ENCODE measurements at places on chromosomes 12 and 14.

GRCh38 chr12:132066345-132066685, 77.8 kb downstream of the DDX51 start:
- DNase-seq = no peak

GRCh38 chr12:118734266-118734665, 247.1 kb upstream of the SRRM4 start:
- no peak for DNase-seq

- DNase-seq = no peak
Measured at GRCh38 chr12:116247377-116247776, 30.1 kb downstream of the MED13L start.

- DNase-seq = no peak
Measured at GRCh38 chr14:30223385-30223785, 295.7 kb upstream of the PRKD1 start.

DNA sequence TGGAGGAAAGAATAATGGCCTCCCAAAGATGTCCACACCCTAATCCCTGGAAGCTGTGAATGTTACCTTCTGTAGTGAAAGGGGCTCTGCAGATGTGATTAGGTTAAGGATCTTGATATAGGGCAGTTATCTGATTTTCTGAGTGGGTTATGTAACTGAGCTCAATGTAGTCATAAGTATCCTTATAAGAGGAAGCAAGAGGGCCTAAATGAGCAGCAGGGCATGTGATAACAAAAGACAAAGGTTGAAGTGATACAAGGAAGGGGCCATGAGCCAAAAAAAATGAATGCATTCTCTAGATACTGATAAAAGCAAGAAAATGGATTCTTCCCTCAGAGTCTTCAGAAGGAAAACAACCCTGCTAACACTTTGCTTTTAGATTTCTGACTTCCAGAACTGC, 78.8 kb downstream of the OSBPL8 start:
- DNase-seq = no peak

DNA sequence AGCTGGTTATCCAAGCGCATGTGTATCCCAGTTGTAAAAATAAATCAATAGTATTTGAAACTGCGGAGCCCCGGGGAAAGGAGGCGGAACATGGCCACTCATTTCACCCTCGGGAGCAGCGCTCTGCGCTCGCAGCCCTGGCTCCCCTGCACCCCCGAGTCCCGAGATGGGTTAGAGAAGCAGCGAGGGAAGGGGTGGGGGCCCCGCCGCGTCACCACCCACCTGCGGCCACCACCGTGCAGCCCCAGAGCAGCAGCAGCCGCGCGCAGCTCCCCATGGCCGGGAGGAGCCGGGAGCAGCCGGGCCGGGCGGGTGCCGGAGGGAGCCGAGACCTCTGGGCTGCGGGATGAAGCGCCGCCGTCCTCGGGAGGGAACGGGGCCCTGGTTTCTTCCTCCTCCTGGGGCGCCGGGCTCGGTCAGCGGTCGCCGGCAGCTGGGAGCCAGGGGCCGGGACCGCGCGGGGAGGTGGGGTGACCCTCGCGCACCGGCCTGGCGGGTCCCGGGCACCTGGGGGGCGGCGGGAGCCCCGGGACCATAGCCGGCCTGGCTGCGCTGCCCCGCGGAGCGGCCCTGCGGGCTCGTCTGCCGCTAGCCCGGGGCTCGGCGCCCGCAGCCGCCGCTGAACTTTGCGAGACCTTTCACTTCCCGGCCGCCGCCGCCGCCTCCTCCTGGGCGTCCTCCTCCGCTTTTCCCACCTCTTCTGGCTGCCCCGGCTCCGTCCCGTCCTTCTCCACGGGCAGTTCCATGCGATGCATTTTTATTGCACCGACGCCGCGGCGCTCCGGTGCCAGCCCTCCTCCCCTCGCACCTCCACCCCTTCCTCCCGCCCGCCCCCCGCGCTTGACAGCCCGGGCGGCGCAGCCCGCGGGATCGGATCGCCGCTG, at the start of gene NTN4:
NTN4 (minus strand) TSS at position 732 of the 884 bp plus-strand sequence; CDS start at position 277, 455 bp downstream.
- no peak for DNase-seq

DNA sequence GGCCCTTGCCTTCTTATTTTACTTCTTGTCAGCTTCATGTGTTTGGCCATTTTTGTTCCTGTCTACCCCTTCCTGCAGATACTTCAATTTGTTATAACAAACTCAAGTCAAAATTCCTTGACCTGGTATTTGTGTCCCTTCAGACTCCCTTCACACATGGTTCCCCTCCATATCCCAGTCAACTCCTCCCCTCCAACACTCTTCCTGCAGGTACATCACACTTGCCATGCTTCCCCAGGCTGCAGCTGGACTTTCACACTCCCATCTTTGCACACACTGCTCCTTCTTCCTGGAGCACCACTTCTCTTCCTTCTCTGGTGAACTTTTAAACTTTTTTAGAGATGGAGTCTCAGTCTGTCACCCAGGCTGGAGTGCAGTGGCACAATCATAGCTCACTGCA, 18.9 kb upstream of the FIGNL2 start:
- no peak for DNase-seq

DNA sequence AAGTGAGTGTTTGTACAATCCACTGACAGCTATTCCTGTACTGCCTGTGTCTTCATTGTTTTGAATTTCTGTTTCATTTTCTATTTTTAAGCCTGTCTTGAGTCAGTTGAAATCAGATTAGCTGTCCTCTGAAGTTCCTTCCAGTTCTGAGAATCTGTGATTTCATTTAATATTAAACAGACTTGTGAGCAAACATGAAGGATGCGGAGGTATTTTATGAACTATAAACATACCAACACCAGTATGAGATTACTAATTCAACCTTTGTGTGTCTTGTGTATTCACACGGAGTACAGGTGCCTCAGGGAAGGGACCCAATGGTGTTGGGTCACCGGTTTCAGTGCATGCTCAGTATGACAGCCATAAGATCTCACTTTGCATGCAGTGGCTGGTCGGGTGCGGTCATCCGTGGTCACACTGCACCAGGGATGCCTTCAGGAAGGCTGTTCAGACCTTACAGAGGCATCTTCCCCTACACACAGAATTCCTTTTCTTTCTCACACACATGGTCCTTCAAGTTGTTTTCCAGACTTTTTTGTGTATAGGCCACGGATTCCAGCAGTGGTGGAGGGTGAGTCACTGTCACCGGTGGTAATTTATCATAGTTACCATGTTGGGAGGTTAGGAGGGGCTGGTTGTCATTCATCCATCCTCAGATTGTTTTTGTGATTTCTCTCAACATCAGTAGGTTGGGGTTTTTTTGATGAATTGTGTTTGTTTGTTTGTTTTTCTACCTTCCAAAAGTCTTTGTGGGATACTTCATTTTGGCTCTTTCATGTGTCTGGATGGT, 103.0 kb upstream of the SFSWAP start:
- DNase-seq = no peak

All from activated T-cell treated with anti-CD3 and anti-CD28 coated beads for 1 hour (primary cell).